Activated CD4-positive, alpha-beta T cell treated with anti-CD3 and anti-CD28 coated beads, Interleukin-2, amount 10 ng/mL, durations not matched to agents 7 days and 5 days (primary cell): ENCODE measurements at places on chromosomes 3 and 15. TPM values are rescaled to one million over a fixed set of nuclear protein-coding genes. Genes with fewer than 3 reads are reported as not detected.

Gene FBN1
- total RNA-seq: 1.6 TPM

Gene SCAPER
- total RNA-seq: 28.1 TPM

Gene IGDCC3
- not detected for total RNA-seq

Gene CYB561D2
- total RNA-seq: 35.3 TPM

Gene TLE3
- total RNA-seq: 66.6 TPM

Gene HTD2
- 6.2 TPM for total RNA-seq

Gene ESYT3
- 0.74 TPM for total RNA-seq

Gene SPRED1
- 0.15 TPM for total RNA-seq

Gene FRMD5
- total RNA-seq: not detected

Gene RPL39L
- 18.4 TPM for total RNA-seq

DNA sequence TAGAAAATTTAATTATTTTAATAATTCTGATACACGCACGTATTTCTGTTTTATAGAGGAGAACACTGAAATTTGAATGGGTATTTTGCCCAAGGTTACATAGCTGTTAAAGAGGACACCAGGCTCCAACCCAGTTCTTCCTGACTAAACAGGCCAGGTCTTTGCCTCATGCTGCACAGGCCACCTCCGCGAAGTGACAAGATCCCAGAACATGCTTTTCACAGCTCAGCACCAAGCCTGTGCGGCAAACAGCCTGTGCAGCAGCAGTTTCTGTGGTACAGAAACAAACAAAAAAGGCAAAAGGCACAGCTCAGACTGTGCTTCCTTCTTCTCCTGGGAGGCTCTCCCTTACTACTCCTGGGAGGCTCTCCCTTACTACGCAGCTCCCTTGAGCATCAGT, 6.5 kb downstream of the FOXL2 start:
- peaks cover 36% of the 10 kb centered on the region for H3K4me1 ChIP-seq
- peaks cover 93% of the 10 kb centered on the region for H3K27me3 ChIP-seq
- no peaks in the 10 kb centered on the region for H3K36me3 ChIP-seq
- DNase-seq: no peak
- H3K27ac ChIP-seq: no peak overlapping the region

- no peaks in the 10 kb centered on the region for H3K27me3 ChIP-seq
- H3K27ac ChIP-seq: no peak overlapping the region
- DNase-seq: no peak
- H3K36me3 ChIP-seq: no peaks in the 10 kb centered on the region
Observed at GRCh38 chr15:24878153-24878552, 76.6 kb upstream of the SNRPN start.

- no peaks in the 10 kb centered on the region for H3K4me1 ChIP-seq
- H3K36me3 ChIP-seq: no peaks in the 10 kb centered on the region
- no peak for DNase-seq
- H3K27ac ChIP-seq: no peak overlapping the region
- peaks cover 54% of the 10 kb centered on the region for H3K27me3 ChIP-seq
Observed at GRCh38 chr3:130519754-130520153, 2.8 kb downstream of the COL6A6 start.

DNA sequence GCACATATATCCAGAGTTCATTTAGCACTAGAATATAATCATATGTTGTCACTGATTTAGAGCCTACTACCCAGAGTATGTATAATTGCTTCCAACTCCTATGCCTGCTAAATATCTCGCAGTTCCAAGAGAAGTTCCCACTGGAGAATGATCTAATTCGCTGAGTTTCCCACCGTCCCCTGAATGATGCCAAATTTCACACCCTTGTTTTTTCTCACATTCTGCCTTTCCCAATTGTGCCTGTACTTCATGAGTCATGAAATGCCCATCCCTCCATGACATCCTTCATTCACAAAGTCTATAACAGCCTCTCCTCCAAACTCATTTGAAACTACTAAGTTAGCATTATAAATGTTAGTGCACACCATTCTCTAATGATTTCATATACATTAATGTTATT, 177.2 kb downstream of the CBLB start:
- DNase-seq: no peak
- peaks cover 56% of the 10 kb centered on the region for H3K36me3 ChIP-seq
- no peaks in the 10 kb centered on the region for H3K27me3 ChIP-seq
- no peak overlapping the region for H3K27ac ChIP-seq
- H3K4me3 ChIP-seq: no peak overlapping the region

- no peak overlapping the region for H3K27ac ChIP-seq
- no peaks in the 10 kb centered on the region for H3K27me3 ChIP-seq
- peaks cover 4% of the 10 kb centered on the region for H3K4me1 ChIP-seq
- no peak for DNase-seq
Observed at GRCh38 chr3:142120707-142121106, 28.6 kb downstream of the TFDP2 start.

DNA sequence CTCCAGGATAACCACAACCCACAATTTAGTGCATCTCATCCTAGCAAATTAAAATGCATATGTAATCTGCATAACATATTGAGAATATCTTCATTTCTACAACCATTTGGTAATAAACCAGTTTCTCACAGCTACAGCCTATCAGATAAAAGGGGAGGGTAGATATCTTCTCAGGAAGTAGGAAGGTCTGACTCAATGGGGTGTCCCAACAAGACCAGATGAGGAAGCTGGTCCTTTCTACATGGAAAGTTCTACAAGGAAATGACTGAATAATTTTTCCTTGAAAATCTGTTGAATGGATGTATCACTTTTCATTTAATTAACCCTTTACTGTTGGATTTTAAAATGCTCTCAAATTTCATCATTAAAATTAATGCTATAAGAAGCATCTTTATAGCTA, 17.4 kb upstream of the TMPRSS7 start:
- DNase-seq: no peak
- no peaks in the 10 kb centered on the region for H3K27me3 ChIP-seq
- peaks cover 13% of the 10 kb centered on the region for H3K4me1 ChIP-seq
- no peak overlapping the region for H3K4me3 ChIP-seq

DNA sequence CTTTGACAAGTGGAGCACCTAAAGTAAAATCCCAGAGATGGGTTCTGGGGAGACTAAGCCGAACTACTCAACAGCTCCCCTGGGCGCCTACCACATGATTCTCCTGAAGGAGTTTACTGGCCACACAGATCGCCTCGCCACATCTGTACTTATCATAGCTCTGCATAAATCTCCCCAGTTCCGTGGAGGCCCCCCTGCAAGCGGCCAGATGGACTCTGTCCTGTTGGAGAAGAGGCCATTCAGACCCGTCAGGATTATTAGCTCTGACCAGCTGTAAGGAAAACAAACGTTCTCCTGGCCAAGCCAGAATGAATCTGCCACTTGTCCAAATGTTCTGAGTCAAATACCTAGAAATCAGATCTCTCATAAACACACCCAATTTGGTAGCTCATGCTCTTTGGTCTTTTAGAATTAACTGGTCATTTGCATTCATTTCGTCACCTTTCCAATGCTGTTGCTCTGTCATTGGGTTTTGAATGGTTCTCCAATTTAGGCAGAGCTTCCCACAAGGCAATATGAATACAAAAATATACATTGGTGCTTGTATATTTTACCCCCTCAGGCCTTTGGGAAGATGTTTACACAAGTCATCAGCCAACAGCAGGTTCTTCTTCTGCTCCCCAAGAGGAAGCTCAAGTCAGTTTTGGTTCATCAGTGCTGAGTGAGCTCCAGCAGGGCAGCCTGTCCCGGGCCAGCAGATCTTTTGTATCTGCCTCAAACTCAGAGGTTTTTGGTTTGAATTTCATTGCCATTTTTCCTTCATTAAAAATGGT, 124.5 kb downstream of the THSD4 start:
- no peaks in the 10 kb centered on the region for H3K4me1 ChIP-seq

GRCh38 chr3:47701388-47701787, 80.3 kb downstream of the SMARCC1 start:
- DNase-seq: no peak
- H3K27me3 ChIP-seq: no peaks in the 10 kb centered on the region
- H3K4me1 ChIP-seq: no peaks in the 10 kb centered on the region
- peaks cover 22% of the 10 kb centered on the region for H3K36me3 ChIP-seq

- peak overlapping the region; percentile 37 for H3K4me3 ChIP-seq
- H3K27ac ChIP-seq: peak overlapping the region; percentile 95
- no peaks in the 10 kb centered on the region for H3K27me3 ChIP-seq
- DNase-seq: no peak
Observed at GRCh38 chr3:196178993-196179379, 32.2 kb downstream of the ZDHHC19 start.

GRCh38 chr3:48897460-48898376, 964 bp downstream of the SLC25A20 start:
- peak overlapping the region; percentile 97 for H3K27ac ChIP-seq
- H3K27me3 ChIP-seq: no peaks in the 10 kb centered on the region
- peak; percentile 13 for DNase-seq
- peaks cover 51% of the 10 kb centered on the region for H3K4me1 ChIP-seq

GRCh38 chr3:66076861-66077470, 38.2 kb upstream of the MAGI1 start:
- H3K27me3 ChIP-seq: no peaks in the 10 kb centered on the region
- no peak overlapping the region for H3K4me3 ChIP-seq
- H3K27ac ChIP-seq: no peak overlapping the region
- no peak for DNase-seq
- H3K4me1 ChIP-seq: no peaks in the 10 kb centered on the region

GRCh38 chr3:156831006-156831405, 4.9 kb downstream of the LEKR1 start:
- H3K4me1 ChIP-seq: peaks cover 23% of the 10 kb centered on the region
- DNase-seq: no peak
- H3K27me3 ChIP-seq: peaks cover 4% of the 10 kb centered on the region
- peaks cover 7% of the 10 kb centered on the region for H3K36me3 ChIP-seq
- no peak overlapping the region for H3K4me3 ChIP-seq

- peak; percentile 42 for DNase-seq
- H3K36me3 ChIP-seq: peaks cover 10% of the 10 kb centered on the region
- H3K27me3 ChIP-seq: no peaks in the 10 kb centered on the region
- peaks cover 45% of the 10 kb centered on the region for H3K4me1 ChIP-seq
- H3K4me3 ChIP-seq: peak overlapping the region; percentile 14
Observed at GRCh38 chr3:32371461-32372212, 20.0 kb upstream of the CMTM7 start.

GRCh38 chr3:103134023-103134724, 699.4 kb downstream of the ZPLD1 start:
- H3K27ac ChIP-seq: no peak overlapping the region
- no peaks in the 10 kb centered on the region for H3K4me1 ChIP-seq
- H3K27me3 ChIP-seq: no peaks in the 10 kb centered on the region
